ENCODE measurements at places on chromosomes 4 and X.

- no peak for DNase-seq
Measured at GRCh38 chr4:128463006-128463405, 175.4 kb upstream of the PGRMC2 start.

- no peak for DNase-seq
Measured at GRCh38 chr4:80202190-80202711, 4.9 kb downstream of the PRDM8 start.

GRCh38 chr4:78022517-78022916 is 34.6 kb upstream of the FRAS1 start:
- DNase-seq, result no peak

DNA sequence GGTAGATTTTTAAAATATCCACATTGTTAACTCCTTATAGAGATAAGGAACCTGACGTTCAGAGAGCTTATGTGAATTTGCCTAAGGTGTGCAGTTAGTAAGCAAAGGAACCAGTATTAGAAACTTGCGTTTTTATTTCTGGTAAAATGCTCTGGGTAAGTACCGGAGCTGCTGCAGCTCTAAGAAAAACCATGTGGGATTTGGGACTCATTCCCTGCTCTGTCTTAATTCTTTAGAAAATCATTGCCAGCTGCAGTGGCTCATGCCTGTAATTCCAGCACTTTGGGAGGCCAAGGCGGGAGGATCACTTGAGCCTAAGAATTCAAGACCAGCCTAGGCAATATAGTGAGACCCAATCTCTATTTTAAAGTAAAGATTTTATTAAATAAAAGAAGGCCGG is 5.8 kb downstream of the CCKAR start:
- DNase-seq, result no peak

- no peak for DNase-seq
Measured at GRCh38 chr4:76737180-76737579, 160.8 kb downstream of the SOWAHB start.

DNA sequence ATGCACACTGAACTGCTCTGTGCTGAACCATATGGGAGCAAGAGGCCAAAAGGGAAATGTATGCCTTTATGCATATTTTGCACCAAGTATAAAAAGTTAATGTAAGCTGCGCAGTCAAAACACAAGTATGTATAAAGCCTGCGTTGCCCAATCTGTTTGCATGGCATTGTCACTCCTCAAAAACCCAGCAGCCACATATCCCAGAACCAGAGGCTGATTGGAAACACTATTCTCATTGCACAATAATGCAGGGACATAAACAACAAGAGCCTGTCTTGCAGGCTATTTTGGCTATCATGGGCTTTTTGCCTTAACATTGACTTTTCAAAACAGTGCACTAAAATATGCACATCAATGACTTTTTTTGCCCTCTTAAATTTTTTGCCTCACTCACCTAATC is 5.1 kb upstream of the ASB9 start:
- DNase-seq, result no peak

GRCh38 chrX:73765776-73766430 is 202.9 kb downstream of the CHIC1 start:
- DNase-seq, result no peak

GRCh38 chrX:132393992-132394391 is 94.8 kb downstream of the MBNL3 start:
- DNase-seq, result no peak

- no peak for DNase-seq
Measured at GRCh38 chrX:37378404-37378803, 29.2 kb downstream of the PRRG1 start.

Data from spinal cord (tissue), 10 donors.